Activated CD4-positive, alpha-beta T cell treated with anti-CD3 and anti-CD28 coated beads, Interleukin-2, amount 50 U/mL, for 24 hours (primary cell): ENCODE measurements at places on chromosomes 2 and 18.

DNA sequence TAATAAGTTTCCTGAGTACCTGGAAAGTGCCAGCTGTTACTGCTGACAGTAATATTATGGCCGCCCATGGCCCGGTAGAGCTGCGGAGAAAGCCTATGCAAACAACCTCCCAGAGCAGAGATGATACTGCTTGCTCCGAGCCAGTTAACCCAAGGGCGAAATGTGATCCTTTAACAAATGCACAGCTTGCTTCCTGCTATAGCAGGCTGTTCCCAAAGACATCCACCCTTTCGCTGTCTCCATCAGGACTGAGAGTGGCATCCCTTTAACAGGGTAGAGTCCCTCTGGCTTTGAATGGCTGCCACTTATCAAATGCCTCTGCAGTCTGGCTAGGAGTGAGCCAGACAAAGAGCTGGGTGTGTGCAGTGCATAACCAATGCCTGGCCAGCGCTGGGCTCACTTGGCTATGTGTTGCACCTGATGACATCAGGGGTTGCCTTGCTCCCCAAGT lies 69.7 kb upstream of the DAPL1 start:
- no peak for DNase-seq

DNA sequence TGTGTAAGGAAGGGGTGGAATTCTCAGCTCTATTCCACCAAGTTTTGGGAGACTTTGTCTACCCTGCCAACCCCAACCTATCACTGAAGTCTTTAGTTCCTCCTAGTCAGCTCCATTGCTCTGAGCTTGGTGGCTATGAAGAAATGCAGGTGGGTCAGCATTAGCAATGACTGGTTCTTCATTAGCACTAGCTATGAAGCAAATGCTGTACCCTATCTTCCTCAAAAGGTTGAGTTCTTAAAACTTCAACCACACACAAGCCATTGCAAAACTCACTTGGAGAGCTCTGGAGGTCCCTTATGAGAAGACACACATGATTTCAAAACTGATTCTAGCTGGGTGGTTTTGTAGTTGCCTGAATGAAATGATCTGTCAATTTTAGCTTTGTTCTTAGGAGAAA lies 193.8 kb downstream of the IKZF2 start:
- DNase-seq, result no peak

DNA sequence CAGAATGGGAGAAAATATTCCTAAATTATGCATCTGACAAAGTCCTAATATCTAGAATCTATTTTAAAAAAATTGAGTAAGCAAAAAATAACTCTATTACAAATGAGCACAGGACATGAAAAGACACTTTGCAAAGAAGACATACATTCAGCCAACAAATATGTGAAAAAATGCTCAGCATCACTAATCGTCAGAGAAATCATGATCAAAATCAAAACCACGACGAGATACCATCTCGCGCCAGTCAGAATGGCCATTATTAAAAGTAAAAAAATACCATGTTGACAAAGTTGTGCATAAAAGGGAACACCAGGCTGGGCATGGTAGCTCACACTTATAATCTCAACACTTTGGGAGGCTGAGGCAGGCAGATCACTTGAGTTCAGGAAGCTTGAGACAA lies 63.5 kb downstream of the EVA1A start:
- no peak for DNase-seq

DNA sequence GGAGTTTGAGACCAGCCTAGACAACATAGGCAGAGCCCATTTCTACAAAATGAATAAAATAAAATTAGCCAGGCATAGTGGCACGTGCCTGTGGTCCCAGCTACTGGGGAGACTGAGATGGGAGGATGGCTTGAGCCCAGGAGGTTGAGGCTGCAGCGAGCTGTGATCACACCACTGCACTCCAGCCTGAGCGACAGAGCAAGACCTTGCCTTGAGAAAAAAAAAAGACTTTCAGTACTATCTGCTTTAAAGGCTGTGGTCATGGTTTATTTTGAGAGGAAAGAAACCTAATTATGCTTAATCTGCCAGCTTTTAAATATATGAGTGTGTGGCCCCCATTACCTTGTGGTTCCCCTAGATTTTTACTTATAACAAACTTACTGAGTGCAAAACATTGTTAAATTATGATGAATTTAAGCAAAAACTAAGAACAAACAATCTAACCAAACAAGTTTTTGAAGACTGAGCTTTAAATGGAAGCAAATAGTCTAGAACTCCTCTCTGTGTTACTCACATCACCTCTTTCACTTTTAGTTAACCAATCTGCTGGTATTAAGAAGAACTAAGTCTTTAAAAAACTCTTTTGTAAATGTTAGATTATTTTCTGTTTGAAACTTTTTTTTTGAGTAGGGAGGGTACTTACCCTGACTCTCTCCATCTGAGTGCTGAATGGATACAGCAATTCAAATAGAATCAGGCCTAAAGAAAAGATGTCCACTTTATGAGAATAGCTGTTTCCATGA lies 65.4 kb downstream of the EIF2AK3 start:
- no peak for DNase-seq

DNA sequence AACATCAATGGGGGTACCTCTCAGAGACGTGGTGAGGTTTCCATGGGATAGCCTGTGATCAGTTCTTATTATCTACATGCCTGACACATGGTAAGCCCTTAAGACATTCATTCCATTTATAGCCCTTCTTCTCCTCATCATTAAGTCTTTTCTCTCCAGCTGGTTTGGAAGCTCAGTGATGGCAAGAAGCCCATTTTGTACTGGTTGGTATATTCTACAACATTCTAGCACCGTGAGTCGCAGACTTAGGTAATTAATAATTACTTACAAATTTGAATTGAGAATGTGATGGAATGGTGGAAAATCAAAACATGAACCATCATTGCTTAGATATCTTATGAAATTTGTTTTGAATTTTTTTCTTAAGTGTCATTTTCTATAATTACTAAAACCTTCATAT lies 472.6 kb downstream of the DLGAP1 start:
- DNase-seq, result no peak

- DNase-seq, result no peak
Measured at GRCh38 chr2:43136876-43137275, 89.5 kb downstream of the ZFP36L2 start.

DNA sequence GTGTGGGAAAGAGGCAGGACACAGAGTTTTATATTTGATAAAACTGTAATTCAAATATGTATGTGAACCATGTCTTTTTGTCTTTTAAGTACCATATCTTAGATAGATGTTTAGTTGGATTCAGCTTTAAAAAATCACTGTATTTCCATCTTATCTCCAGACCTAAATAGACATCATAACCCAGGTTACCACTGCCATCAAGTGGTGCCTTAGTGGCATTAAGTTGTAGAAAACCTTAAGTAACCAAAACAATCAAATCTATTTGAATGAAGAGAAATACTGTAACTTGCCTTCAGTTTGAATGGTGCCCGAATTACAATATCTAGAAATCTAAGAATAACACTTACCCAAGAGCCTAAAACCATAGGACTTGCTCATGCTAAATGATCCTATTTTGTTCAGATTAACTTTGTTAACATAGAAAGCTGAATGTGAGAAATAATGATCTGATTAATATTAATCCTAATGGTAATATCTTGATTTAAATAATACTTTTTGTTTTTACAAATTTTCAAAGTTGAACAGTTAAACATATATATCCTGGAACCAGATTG lies 92.5 kb upstream of the MAP2 start:
- no peak for DNase-seq

DNA sequence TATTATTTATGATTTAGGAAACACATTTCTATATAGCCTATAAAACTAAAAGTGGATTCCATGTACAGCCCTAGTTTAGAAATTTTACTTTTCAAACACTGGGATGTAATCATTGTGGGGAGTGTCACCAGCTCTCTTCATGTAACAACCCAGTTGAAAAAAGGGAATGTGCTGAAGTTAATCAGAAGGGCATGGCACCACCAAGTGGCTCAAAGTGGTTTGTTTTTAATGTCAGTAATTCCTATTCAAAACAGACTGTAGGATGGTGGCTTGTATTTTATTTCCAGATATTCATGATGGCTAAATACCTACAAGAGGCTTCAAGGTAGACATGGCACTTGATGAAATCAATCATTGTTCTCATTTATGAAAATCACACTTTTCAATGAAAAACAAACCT lies 58.1 kb upstream of the TMEM182 start:
- DNase-seq, result no peak

GRCh38 chr2:134679745-134680144 lies 39.1 kb downstream of the TMEM163 start:
- DNase-seq, result no peak

- DNase-seq, result no peak
Measured at GRCh38 chr2:155310589-155310988, 612.1 kb downstream of the KCNJ3 start.

DNA sequence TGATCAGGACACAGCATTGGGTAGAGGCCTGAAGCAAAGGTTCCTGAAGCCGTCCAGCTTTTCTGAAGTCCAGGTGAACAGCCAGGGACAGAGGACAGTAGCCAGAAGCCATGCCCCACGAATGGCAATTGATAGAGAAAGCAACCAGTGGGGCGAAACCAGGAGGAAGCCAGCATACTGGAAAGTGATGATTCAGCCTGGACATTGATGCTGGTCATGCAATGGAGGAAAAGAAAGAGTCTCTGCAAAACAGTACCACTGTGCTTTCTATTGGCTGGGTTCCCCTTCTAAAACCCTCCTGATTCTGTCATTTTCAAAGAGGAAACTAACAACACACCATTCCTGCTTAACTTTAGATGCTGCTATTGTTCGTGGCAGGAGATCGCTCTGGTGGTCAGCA lies 221.4 kb upstream of the EPAS1 start:
- no peak for DNase-seq

DNA sequence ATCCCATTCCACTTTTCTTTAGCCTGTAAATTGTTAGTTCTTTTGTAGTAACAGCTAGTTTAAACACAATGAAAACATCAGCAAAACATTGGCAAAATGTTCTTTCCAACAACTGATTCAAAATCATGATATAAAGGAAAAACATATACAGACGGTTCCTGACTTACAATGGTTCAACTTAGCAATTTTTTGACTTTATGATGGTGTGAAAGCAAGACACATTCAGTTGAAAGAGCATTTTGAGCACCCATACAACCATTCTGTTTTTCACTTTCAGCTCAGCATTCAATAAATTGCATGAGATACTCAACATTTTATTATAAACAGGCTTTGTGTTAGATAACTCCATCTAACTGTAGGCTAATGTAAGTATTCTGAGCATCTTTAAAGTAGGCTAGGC lies 185.1 kb downstream of the NOL4 start:
- no peak for DNase-seq

DNA sequence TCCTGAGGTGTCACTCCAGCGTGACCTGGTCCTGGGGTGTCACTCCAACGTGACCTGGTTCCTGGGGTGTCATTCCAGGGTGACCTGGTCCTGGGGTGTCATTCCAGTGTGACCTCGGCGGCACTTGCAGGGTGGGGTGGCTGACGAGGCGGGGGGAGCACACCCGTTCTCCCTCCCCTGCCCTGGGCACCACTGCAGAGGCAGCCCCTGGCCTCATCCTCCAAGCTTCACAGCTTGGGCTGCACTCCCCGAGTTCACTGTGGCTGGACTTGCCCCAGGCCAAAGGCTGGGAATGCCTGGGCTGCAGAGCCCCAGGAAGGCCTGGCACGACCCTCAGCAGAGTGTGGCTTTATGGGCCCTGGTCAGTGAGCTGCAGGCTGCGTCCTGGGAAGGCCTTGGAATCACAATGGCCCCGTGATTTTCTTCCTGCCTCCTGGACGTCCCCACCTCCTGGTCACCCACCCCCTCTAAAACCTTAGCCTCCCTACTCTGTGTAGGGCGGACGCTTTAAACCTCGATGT lies 88.3 kb downstream of the NFATC1 start:
- DNase-seq, result no peak

- no peak for DNase-seq
Measured at GRCh38 chr2:26668856-26669750, 23.4 kb upstream of the KCNK3 start.

DNA sequence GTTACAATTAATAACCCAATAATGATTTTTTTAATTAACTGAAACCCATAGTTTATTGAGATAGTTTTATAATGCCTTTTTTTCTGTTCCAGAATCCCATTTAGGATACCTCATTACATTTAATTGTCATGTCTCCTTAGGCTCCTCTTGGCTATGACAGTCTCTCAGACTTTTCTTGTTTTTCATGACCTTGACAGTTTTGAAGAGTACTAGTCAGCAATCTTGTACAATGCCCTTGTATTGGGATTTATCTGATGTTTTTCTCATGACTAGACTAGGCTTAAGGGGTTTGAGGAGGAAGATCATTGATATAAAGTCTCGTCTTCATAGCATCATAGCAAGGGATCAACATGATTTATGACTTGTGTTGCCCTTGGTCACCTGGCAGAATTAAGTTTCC lies 72.4 kb downstream of the PPP1R1C start:
- DNase-seq, result no peak

DNA sequence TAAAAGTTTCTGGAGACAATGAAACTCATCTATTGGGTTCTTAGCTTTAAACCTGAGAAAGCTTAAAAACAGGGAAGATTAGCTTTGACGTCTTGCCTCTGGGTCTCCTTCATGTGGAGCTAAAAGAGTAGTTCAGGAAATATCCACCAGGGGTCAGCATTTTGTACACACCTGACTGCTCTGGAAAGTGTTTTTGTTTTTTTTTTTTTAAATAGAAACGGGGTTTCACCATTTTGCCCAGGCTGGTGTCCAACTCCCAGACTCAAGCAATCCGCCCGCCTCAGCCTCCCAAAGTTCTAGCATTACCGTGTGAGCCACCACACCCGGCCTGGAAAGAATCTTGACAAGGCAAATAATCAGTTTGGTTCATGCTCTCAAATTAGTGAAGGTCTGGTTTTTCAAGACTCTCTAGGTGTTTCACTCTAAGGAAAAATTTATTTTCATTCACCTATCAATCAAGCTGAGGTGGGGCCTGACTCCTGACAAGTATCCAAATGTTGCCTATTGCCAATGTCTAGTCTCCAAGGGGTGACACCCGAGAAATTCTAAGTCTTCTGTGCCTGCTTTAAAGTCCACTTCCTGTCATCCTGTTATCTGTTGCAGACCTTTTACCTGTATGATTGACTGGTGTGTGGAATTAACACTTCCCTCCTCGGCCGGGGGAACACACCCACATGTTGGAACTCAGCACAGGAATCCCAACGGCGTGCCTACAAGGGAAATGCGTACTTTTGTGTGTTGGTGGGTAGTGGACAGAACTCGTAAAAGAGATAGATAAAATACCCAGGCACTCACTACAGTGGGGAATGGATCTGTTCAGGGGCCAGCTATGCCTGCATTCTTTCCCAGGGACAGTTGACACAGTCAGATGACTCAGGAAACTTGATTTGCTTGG lies 11.3 kb downstream of the IL1RN start:
- DNase-seq, result no peak

DNA sequence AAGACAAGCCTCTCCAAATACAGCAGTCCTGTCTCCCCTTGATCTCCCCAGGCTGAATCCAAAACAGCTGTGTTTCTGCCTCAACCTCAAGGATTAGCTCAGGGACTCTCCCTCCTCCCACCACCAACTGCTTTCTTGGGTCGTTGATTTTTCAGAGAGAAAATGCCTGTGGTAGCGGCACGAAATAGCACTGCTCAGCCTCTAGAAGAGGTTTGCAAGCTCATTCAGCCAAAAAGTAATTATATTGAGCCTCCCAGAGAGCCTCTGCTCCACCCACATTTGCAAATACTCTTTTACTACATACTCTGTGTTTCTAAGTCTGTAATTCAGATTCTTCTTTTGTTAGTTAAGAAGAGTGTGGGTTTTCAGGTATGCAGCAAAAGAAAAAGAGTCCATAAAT lies 396.4 kb upstream of the TNP1 start:
- no peak for DNase-seq
